ENCODE measurements at places on chromosomes 6 and 20.

- peak; percentile 7 for DNase-seq
Measured at GRCh38 chr20:34891166-34892062, 15.0 kb downstream of the ACSS2 start.

- DNase-seq, result no peak
Measured at GRCh38 chr6:168632694-168633093, 191.7 kb downstream of the SMOC2 start.

DNA sequence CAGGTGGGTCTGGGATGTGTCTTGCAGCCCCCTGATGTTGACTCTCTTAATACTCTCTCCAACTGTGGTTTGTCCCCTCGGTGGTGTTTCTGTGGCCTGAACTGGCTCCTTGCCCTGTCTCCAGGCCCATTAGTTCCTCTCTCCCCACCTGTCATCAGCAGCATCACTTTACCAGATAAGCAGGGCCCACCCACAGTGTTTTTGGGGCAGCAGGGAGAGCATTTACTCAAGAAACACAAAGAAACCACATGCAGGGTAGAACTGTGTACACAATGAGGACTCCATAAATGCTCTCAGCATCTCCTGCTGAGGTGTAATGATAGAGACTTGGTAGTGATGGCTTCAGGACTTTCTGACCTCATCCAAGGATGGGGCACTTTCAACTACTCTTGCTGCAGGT lies 20.2 kb upstream of the MRPS18A start:
- DNase-seq, result no peak

DNA sequence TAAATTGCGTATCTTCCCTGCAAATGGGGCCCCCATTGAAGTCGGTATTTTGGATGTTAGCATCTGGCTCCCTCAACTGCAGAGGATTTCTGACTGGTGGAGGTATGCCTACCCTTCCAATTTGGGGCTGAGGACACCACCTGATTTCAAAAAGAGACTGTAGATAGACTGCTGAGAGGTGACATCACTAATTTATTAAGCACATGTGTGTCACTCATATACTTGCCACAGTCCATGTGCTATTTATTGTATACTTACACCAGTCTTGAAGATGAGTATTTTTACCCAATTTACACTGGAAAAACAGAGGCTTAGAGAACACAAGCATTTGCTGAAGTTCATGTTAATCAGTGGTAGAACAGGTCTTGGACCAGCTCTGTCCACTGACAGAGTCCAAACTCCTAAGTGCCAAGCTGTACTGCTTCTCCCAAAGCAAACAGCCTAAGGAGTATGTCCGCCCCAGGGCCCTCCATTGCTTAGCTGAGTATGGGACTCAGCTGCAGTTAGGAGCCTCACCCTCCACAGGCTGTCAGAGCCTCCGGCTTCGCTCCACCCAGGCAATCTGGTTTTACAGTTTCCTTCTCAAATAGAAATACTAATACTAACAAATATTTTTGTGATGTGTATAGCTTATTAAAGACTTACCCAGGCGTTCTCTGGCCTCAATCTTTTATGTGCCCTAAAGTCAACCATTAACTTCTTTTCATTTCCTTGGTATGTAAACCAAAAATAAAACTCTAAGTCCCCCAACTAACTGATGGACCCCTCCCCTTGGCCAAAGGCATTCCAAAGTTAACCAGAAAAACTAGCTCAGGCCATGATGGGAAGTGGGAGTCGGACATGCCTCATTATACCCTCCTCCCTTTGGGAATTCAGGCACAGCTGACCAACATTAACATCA lies 17.5 kb downstream of the RIN2 start:
- DNase-seq, result no peak

DNA sequence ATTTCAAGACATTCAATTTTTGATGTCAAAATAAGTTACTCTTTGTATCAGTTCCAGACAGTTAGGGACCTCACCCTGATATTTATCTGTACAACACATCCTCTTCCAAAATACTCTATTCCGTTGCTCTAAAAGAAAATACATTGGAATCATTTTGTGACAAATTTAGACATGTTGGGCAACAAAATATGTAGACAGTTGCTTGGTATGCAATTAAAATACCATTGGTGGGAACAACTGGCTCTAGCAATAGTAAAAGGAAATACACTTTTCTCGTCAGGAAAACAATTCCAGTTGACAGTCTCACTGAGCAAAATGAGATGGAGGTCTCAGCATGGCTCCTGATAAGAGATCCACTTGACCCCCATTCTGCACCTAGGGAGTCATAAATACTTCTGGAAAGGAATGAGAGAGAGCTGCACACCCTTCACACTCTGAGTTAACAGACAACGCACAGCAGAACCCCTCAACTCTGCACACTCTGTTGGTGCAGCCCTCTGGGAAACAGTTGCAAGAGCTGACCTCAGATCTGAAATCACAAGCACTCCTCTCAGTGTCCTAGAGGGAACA lies 171.3 kb upstream of the NT5E start:
- no peak for DNase-seq

DNA sequence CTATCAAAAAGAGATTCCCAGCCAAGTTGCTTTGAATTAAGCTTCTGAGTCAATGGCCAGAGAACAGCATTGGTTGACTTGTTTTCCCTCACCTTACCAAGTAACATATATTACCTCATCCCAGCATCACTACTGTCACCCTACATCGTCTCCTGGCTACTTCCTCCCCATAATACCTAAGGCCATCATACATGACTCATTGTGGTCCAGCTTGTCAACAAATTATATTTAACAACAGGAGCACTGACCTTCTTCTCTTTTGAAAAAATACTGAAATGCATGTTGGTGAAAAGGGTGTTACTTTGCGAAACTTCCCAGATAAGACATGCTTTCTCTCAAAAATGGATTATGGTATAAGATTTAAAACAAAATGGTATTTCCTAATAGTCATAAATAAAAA lies 106.9 kb downstream of the TBX18 start:
- no peak for DNase-seq

DNA sequence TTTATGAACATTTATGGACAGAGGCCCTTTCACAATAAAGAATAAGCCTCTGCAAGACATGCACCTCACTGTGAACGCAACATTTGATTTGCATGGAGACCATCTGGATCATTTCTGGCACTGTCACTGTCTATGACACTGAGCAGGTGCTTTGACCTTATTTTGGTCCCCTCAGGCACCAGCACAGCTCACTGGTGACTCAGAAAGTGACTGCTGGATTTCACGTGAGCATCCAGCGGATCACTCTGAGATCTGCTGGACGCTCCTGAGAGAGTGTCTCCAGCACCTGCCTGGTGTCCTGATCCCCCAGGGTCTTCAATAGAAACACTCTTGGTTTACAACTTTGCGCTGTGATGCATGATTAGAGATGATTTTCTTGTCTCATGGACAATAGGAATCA lies 375.7 kb downstream of the TENT5A start:
- DNase-seq, result no peak

DNA sequence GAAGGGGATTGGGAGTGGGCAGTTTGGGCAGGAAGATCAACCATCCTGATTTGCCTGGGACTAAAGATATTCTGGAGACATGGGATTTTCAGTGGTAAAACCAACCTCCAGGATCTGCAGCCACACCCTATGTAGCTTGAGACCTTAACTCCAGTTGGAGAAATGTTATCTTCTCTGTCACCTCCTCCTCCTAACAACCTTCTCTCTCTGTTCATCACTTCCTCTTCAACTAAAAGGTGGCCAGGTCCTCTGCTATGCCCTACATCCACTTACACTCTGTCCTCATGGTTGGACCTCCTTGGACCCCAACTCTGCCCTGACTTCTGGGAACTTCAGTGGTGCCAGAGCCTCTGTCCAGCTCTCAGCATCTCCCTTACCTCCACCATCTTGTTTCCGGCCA lies 42.0 kb upstream of the SLC9A8 start:
- DNase-seq, result no peak

GRCh38 chr20:13229538-13229937 lies 8.5 kb downstream of the ISM1 start:
- DNase-seq, result no peak

DNA sequence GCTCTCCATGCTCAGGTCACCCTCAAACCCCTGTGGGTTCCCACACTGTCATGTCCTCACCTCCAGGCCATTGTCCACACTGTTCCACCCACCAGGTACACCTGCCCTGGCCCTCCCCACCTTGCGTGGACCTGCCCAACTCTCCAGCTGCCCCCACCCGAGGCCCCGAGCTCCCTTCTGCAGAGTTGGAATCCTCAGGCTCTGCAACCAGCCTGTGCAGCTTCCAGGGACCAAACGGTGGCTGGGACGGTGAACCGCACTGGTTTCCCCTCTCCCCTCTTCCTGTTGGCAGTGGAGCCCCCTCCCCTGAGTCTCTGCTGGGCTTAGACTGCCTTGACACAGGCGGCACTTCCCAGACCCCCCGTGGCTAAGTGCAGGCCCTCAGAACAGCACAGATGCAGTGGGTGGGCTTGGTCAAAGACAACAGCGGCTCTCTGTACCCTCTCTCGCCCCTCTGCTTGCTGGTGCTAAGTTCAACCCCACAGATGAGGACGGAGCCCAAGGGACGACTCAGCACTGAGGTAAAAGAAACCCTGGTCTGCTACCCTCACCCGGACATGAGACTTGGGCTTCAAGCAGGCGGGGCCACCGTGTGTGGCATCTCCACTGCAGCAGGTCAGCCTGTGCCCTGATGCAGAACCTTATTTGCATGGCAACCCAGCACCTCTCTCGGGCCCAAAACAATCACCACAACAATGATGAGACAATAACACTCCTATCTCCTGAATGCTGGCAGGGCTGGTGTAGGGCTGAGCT lies 11.0 kb downstream of the ZBP1 start:
- no peak for DNase-seq

DNA sequence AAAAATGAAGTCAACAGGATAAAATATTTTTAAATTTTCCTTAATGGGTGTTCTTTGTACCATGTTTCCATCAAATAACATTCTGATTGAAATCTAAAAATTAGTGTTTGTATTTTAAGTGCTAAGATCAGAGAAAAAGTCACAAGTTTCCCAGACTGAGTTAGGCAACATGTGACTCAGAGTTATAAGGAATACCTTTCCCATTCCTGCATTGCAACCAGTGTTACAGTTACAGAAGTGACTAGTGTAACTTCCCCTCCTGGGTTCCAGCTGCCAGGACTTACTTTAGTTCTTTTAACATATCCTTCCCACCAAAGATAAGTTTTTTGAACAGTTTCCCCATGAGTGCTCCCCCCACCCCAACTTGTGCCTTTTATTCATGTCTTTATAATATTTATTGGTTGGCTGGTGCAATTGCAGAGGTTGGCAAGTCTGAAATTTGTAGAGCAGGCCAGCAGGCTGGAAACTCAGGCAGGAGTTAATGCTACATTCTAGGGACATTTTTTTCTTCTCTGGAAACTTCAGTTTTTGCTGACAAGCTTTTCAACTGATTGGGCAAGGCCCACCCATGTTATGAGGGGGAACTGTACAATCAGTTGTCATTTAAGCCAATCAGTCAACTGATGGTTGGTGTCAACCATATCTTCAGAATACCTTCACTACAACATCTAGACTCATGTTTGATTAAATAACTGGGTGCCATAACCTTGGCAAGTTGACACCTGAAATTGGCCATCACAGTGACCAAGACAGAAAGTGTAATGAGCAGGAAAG lies 22.9 kb upstream of the ESR1 start:
- DNase-seq, result no peak

- no peak for DNase-seq
Measured at GRCh38 chr20:57257701-57258453, 8.6 kb downstream of the BMP7 start.

All from stimulated activated CD8-positive, alpha-beta memory T cell treated with anti-CD3 and anti-CD28 coated beads, Interleukin-7, amount 100 ng/mL, for 4 hours (primary cell).